ENCODE measurements at places on chromosomes 1 and 21.

- DNase-seq: no peak
These were observed 39.8 kb upstream of the ID3 start for GRCh38 chr1:23599125-23599524.

DNA sequence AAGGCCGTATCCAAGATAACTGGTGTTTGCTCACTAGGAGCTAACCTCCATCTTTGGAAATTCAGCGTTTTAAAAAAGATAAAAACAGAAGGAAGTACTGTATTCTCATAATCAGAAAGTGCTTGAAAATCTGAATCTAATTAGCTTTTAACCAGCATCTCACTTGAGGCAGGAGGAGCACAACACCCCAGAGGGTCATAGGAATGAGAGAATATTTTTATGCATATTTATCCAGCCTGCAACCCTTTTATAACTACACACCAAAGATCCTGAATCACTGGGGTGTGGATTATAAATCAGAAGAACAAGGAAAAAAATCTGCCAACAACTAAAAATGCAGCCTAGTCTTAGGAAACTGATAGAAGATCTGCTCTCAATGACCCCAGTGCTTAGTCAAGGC, 68.0 kb upstream of the PTCH2 start:
- no peak for DNase-seq

DNA sequence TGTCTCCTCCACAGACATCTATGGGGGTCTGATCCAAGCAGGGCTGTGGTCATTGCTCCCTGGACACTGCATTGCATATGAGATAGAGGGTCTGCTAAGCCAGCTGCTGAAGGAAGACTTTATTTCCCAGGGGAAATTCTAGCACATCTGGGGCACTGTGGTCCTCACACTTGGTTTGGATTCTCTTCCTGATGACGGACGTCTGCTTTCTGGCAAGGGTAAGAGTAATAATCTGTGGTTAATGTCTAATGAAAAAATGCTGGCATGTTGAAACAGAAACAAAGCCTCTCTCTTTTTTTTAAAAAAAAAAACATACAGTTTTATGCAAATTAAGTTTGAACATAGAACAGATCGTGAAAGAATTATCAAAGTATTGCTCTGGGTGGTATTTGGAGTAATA, 553.9 kb downstream of the DPYD start:
- DNase-seq: no peak

- DNase-seq: no peak
These were observed 88.5 kb upstream of the ZBTB18 start for GRCh38 chr1:243962541-243962940.

GRCh38 chr21:35366394-35367080, 317.4 kb upstream of the RUNX1 start:
- DNase-seq: no peak

DNA sequence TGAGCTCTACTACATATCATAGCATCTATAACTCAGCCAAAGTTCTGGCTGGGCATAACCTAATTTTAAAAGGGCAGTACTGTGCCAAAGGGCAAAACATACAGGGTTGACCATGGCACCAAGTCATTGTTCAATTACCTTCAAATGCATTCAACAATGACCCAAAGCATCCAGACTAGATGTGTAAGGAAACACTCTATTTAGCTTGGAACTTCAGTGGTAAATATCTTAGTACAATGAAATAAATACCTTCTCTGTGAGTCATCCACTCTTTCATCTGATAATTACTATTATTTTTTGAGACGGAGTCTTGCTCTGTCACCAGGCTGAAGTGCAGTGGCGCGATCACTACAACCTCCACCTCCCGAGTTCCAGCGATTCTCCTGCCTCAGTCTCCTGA, 70.0 kb downstream of the NVL start:
- DNase-seq: no peak

Measured in HFF-Myc (cell line).